Anterior cingulate cortex (tissue), 58 donors: ENCODE measurements at places on chromosomes 1 and 21.

DNA sequence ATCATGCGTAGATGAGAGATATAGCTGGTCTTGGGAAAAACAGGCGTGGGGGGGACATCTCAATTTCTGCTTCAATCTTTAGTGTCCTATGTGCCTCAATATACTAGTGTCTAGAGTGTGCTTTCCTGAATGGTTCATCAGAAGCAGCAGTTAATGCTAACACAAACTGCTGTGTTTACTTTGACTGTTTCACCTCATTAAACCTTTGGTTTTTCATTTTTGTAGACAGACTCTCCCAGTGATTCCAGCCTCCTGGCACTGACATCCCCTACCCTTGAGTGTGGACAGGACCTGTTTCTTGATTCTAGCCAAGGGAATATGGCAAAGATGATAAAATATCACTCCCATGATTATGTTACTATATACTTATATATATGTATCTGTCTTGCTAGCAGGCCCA, 37.6 kb downstream of the ZYG11A start:
- DNase-seq = no peak

GRCh38 chr1:239718997-239719628, 332.7 kb downstream of the CHRM3 start:
- DNase-seq = no peak

- DNase-seq = no peak
These were observed 1.2 kb downstream of the NIPAL3 start for GRCh38 chr1:24416666-24417391.

GRCh38 chr1:246254854-246255253, 252.2 kb downstream of the SMYD3 start:
- DNase-seq = no peak

- DNase-seq = peak; percentile 41
These were observed 18.3 kb downstream of the PPT1 start for GRCh38 chr1:40078512-40079333.

DNA sequence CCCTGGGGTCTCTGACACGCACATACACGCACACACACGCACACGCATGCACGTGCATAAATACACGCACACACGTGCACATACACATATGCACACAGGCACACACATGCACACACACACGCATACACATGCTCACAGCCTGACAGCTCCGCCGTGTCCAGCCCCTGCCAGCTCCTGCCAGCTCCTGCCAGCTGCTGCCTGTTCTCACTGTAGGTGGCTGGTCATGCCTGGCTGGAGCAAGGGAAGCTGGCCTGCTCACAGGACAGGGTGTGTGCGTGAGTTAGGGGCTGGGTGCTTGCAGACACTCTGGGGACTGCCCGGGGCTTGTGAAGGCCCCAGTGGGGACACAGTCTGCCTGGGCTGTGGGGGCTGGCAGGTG, 4.9 kb downstream of the PLCH2 start:
- no peak for DNase-seq

DNA sequence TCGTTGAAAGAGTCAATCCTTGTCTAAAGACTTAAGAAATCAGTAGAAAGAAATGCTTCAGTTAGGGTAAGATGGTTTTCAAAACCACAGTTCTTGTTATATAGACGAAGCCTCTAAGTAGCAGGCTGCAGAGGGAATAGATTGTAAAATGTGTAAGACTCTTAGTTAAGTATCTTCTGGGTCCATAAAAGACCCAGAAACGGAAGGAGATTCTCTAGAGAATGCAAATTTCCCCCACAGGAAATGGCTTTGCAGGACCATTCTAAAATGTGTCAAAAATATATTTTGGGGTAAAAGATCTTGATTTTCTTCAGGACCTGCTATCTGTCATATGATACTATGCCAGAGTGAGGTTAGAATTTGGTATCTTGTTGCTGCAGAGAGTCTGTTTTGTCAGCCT, 13.4 kb downstream of the OR2T1 start:
- DNase-seq = no peak

DNA sequence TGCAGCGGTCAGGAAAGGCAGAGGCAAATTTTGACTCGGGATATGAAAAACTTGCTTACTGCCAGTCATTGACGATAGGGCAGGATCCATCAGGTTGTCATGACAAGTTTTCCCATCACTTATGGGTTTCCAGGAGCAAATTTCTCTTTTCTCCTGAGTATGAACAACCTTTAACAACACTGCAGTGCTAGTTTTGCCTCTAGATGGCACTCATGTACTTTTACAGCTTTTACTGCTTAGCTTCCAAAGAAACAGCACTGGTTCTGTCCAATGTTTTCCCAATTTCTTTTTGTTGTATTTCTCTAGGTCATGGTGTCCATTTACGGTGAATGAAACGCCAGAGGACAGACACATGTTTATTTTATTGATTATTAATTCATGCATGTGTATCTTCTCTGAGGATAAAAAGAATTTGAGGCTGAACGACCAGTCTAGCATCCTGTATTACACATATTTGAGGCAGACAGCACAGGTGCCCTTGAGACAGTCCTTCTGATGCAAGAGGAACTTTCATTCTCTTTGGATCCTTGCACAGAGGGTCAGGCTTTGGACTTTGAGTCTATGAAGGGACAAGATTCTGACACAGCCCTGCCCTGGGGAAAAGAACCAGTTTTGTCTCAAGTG, 112.3 kb upstream of the TRABD2B start:
- no peak for DNase-seq

DNA sequence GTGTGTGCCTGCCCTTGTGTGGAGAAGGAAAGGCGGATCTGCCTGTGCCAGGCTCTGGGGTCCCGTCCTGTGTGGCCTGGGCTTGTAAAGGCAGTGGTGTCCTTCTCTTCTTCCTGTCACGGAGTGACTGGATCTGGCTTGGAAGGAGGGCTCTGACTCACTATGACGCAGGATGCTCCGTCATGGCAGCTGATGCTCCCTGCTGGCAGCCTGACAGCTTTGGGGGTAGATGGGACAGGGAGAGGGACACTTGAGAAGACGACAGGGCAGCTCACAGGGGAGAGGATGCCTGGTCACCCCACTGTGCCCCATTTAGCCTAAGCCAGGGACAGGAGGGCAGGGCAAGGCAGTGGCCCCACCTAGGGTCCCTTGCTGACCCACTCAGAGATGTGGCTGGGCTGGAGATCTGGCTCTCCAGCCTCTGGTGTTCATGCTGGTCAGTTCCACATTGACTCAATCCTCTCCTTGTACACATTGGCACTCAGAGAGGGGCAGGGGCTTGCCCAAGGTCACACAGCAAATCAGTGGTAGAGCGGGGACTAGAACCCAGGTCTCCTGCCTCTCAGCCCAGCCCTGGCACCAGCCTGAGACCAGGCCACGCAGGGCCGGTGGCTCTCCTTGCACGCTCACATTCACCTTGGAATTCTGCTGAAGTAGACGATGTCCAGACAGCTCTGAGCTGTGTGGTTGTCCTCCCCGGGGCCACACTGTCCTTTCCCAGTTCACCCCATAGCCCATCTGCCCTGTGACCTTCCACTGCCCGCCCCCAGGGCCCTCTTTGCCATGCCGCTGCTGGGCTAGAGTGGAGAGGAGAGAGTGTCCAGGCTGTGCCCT, 2.8 kb upstream of the FAM131C start:
- DNase-seq = no peak

GRCh38 chr1:246801241-246802020, 77.2 kb downstream of the SCCPDH start:
- no peak for DNase-seq

- no peak for DNase-seq
These were observed 11.8 kb downstream of the RTCA start for GRCh38 chr1:100277866-100278265.

DNA sequence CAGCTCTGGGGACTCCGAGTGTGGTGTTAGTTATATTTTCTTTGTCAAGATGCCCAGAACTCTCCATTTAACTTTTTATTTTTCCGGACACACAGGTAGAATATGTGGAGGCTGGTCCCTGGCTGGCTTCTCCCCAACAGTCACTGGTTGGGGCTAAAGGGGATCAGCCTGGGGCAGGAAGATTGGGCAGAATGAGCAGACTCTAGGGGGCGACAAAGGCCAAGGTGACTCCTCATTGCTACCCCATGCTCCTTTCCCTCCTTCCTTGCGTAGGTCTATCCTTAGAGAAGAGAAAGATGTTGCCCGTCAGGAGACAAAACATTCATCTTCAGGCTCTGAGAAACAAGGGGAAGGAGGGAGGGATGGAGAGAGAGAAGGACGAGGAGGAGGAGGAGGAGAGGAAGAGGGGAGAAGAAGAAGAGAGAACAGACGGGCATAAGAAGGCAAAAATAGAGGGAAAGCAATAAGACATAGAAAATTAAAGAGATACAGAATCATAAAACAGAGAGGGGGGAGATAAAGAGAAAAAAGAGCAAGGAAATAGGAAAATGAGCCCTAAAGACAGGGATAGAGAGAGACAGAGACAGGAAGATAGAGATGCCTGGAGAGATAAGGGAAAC, 89.9 kb downstream of the FOXD2 start:
- no peak for DNase-seq

GRCh38 chr1:24189528-24189927, 2.4 kb upstream of the IFNLR1 start:
- no peak for DNase-seq
